ACHN (cell line): ENCODE measurements at places on chromosomes 12 and 14.

DNA sequence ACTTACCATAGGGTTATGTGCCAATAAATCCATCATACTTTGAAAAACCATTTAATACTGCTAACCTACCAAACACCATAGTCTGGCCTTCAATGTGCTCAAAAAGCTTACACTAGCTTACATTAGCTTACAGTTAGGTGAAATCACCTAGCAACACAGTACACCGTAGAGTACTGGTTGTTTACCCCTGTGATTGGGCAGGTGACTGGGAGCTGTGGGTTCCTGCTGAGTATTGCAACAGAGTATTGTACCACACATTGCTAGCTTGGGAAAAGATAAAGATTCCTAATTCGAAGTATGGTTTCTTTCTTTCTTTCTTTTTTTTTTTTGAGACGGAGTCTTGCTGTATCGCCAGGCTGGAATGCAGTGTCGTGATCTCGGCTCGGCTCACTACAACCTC lies 5.6 kb downstream of the ATP5MC2 start:
- DNase-seq, result no peak

DNA sequence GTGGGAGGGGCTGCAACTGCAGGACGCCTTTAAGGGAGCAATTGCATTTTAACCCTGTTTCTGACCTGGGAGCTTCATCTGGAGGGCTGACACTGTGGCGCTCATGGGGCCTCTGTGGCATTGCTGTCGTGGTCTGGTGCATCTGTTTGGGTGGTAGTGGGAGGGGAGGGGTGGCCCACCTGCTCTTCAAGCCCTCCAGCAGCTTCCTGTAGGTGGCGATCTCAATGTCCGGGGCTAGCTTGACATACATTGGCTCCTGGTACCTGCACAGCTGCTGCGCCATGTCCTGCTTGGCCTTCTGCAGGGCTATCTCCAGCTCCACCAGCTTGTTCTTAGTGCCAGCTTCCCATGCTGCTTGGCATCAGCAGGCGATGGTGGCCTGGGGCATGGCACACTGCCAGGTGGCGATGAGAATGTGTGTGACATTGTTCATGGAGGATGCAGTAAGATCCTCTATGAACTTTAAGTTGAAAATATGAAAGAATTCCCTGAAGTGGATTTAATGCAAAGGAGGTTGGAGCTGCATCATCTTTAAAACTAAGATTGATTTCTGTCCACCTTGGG lies 7.7 kb upstream of the KRT82 start:
- DNase-seq, result no peak

GRCh38 chr12:48640428-48640827 lies 41.6 kb downstream of the KANSL2 start:
- DNase-seq, result no peak

- DNase-seq, result no peak
Measured at GRCh38 chr12:51373187-51373586, 18.0 kb downstream of the GALNT6 start.

GRCh38 chr12:4432878-4433744 lies 12.5 kb downstream of the FGF6 start:
- DNase-seq, result no peak

GRCh38 chr12:114746297-114747011 lies 62.5 kb upstream of the TBX3 start:
- DNase-seq, result no peak
